ENCODE measurements at places on chromosomes 1 and 21.

DNA sequence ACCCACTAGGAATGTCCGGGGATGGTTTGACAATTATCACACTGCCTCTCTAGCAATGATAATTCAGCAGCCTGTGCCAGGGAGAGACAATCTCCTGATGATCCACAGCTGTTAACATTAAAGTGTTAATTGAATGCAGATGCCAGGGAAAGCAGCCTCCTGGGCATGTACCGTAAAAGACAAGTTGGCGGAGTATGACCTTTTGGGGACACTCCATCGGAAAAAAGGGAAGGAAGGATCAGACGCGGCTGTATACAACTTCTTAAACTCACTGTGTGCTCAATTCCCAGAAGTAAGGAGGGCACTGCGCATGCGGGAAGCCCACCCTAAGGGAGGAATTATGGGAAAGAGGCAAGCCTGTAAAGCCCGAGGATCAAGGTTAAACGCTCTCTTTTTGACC, 62.6 kb downstream of the MAP3K7CL start:
- no peak for DNase-seq

- DNase-seq, result no peak
Measured at GRCh38 chr21:34732388-34732821, 63.6 kb downstream of the CLIC6 start.

DNA sequence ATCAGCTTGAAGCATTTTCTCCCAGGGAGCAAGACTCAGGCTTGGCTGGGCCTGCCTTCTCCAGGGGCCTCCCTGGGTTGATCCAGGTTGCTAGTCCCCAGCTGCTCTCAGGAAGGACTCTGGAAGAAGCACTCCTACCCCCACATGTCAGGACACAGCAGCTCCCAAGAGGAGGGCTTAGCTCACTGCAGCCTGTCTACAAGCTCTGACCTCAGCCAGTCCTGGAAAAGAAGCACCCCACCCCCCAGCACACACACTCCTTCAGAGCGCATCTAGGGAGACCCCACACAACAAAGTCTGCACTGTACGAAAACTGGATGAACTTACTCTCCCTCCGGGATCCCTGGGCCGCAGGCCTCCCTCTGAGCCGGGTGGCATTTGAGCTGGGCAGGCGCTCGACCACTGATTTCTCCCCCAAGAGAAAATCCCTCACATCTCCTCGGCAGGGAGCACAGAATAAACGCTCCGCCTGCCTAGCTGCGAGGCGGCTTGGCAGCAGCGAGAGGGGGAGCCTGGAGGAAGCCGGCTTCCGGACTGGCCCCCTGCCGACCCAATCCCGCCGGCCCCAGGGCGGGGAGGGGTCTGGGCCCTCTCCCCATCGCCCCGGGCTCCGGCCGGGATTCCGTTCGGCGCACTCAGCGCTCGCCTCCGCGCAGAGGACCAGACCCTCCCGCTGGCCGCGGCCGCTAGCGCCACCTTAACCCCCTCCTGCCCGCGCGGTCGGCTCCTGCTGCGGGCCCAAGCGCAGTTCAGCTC, at the start of gene KCNA2:
TSS of gene KCNA2 (minus strand) at position 458 of the 756 bp plus-strand sequence. CDS start 1,576 bp downstream, outside the sequence.
- DNase-seq, result peak; percentile 37

- DNase-seq, result peak; percentile 82
Measured at GRCh38 chr1:202315576-202316168, 26.1 kb downstream of the UBE2T start.

Measured in NCI-H1092 treated with DMSO at 0.1 percent for 48 hours (cell line).